ENCODE measurements at places on chromosomes 3 and 15. TPM values are rescaled to one million over a fixed set of nuclear protein-coding genes. Genes with fewer than 3 reads are reported as not detected.

- no peak for DNase-seq
These were observed 1.3 kb upstream of the HRG start for GRCh38 chr3:186664506-186664905.

GRCh38 chr3:170162630-170163029 lies 18.9 kb downstream of the PHC3 start:
- no peak for DNase-seq

- no peak for DNase-seq
These were observed 83.6 kb downstream of the BDH1 start for GRCh38 chr3:197472151-197472550.

DNA sequence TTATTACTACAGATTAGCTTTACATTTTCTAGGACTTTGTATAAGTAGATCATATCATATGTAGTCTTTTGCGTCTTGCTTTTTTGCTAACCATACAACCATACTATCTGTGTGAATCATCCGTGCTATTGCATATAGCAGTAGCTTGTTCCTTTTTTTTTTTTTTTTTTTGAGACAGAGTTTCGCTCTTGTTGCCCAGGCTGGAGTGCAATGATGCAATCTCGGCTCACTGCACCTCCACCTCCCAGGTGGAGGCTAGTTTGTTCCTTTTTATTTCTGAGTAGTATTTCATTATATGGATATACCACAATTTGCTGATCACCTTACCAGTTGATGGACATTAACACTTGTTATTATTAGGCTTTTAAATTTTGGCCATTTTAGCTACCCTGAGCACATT lies 54.5 kb upstream of the TBL1XR1 start:
- no peak for DNase-seq

GOLGA8S gene
- 0.36 TPM for polyA plus RNA-seq

All from muscle of back (tissue), 13 donors.